ENCODE measurements at places on chromosomes 4 and X. TPM values are rescaled to one million over a fixed set of nuclear protein-coding genes. Genes with fewer than 3 reads are reported as not detected.

DNA sequence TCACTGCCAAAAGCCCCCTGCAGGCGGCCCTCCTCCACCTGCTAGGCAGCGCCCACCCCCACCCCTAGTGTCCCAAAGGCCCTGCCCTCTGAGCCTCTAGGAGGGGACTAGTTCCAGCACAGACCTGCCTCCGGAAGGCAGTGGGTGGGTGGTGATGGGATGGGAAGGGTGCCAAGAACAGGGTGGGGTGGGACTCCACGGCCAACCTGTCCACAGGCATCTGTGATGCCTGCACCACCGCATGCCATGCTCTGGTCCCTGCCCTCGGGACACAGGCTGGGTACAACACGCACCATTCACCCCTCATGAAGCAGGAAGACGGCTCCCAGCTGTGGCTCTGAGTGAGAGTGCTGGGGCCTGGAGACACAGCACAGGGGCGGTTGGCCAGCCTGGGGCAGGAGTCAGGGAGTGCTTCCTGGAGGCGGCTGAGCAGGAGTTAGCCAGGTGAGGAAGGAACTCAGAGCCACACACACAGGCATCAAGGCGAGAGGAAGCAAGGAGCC is 243.1 kb upstream of the PSAPL1 start:
- DNase-seq: no peak

The GPRASP3 gene
- 10.7 TPM for total RNA-seq

The SLITRK2 gene
- total RNA-seq: 0.74 TPM

- no peak for DNase-seq
Observed at GRCh38 chrX:130704053-130705038, 198.7 kb downstream of the ENOX2 start.

DNA sequence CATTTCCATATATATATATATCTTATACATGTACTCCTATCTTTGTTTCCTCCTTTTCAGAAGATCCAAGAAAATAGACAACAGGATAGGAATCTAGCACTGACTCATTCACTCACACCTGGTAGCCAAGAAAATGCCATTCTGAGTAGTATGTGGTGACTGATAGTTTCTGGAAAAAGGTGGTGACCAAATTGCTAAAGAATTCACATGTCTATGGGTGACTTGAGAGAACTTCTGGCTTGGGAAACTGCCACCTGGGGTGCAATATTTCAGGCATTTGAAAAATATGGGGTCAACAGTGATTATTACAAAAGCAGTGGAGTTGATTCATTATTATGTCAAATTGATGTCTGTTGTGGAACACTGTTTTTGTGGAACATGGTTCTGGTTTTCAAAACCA is 605.1 kb downstream of the PCDH18 start:
- DNase-seq: no peak

DNA sequence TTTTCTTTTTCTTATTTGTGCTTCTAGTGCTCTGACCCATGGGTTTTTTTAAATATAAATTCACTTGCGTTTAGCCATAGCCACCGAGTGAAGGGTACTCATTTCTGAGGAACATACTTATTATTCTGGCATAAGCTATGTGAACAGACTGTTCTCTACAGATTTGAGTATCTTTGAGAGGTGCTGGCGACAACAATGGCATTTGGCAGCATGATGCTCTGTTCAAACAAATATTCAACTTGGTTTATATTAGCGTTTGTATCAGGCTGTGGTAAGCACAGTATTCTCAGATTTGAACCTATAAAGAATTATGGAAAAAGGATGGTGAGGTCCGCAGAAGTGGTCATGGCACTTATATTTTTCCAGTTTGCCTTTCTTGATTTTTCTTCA is 108.7 kb upstream of the LIMCH1 start:
- DNase-seq: no peak

The CLCN3 gene
- 45.1 TPM for total RNA-seq

DNA sequence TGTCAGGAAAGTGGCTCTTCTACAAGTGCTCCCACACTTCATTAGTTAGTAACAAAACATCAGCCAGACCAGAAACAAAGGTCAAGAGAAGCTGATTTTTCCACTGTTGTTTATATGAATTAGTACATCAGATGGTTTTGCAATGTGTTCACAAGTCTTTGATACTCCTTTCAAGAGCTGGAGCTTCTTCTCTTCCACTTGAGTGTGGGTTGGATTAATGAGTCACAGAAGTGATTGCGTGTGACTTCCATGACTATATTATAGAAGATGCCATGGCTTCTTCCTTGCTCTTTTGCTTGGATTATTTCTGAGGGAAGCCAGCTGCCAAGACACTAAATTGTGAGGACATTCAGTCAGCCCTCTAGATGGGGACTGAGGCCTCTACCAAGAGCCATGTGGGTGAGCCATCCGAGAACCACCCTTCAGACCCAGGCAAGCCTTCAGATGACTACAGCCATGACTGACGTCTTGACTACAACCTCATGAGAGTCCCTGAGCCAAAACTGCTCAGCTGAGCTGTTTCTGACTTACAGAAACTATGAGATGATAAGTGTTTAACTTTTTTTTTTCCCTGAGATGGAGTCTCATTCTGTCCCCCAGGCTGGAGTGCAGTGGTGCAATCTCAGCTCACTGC is 18.1 kb downstream of the SOWAHB start:
- DNase-seq: no peak

The FGF13 gene
- total RNA-seq: 3.9 TPM

GRCh38 chr4:128538111-128538882 is 250.7 kb upstream of the PGRMC2 start:
- DNase-seq: no peak

DNA sequence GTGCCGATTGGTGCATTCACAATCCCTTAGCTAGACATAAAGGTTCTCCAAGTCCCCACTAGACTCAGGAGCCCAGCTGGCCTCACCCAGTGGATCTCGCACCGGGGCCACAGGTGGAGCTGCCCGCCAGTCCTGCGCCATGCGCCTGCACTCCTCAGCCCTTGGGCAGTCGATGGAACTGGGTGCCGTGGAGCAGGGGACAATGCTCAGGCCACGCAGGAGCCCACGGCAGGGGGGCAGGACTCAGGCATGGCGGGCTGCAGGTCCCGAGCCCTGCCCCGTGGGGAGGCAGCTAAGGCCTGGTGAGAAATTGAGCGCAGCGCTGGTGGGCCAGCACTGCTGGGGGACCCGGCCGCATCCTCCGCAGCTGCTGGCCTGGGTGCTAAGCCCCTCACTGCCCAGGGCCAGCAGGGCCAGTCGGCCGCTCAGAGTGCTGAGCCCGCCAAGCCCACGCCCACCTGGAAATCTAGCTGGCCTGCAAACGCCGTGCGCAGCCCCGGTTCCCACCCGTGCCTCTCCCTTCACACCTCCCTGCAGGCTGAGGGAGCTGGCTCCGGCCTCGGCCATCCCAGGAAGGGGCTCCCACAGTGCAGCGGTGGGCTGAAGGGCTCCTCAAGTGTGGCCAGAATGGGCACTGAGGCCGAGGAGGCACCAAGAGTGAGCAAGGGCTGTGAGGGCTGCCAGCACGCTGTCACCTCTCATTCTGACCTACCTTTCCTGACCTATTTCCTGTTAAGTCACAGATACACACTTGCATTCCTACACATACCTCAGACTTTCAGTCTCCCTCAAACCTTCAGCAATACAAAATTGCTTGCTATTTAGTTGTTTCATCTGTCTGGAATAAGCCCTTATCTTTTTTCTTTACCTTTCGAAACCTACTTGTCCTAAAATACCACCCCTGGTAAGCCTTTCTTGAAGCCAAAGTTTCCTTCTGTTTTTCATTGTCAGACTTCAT is 20.7 kb downstream of the UBE2K start:
- no peak for DNase-seq

The AWAT2 gene
- not detected for total RNA-seq

The SMIM31 gene
- not detected for total RNA-seq

- DNase-seq: no peak
Observed at GRCh38 chrX:129793604-129794191, 13.9 kb downstream of the SASH3 start.

DNA sequence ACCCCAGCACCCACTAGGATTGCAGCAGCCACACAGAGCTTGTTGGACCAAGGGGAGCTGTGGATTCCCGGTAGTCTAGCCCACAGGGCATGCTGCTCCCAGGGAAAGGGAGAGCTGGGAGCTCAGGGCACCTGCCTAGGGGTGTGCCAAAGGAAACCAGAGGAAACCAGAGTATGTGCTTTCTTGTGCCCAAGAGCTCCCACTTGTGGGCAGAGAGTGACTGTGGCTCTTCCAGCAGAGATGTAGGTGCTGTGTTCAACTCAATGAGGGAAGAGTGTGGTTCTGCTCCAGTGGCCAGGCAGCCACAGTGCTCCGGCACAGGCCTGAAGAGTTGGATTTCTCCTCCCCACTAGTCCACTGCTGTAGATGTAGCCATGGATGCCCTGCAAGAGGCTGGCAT is 1050.0 kb upstream of the INTU start:
- DNase-seq: no peak

DNA sequence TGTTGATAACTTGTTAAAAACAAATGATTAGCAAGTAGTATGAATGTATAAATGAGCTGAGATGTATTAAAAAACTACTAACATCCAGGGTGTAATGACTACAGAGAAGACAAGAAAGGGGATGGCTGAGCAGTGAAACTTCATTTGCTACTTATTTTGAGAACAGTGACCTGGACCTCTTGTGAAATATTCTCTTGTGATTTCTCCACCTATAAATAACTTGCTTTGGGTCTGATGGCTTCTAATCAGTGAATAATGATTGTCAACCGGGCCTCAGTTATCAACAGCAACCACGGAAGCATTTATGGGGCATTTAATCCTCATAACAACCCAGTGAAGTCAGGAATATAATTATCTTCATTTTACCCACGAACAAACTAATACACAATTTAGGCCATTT is 154.2 kb upstream of the HAND2 start:
- DNase-seq: no peak

The LINC00632 gene
- 398 TPM for total RNA-seq

The ARMCX2 gene
- 50.0 TPM for total RNA-seq

DNA sequence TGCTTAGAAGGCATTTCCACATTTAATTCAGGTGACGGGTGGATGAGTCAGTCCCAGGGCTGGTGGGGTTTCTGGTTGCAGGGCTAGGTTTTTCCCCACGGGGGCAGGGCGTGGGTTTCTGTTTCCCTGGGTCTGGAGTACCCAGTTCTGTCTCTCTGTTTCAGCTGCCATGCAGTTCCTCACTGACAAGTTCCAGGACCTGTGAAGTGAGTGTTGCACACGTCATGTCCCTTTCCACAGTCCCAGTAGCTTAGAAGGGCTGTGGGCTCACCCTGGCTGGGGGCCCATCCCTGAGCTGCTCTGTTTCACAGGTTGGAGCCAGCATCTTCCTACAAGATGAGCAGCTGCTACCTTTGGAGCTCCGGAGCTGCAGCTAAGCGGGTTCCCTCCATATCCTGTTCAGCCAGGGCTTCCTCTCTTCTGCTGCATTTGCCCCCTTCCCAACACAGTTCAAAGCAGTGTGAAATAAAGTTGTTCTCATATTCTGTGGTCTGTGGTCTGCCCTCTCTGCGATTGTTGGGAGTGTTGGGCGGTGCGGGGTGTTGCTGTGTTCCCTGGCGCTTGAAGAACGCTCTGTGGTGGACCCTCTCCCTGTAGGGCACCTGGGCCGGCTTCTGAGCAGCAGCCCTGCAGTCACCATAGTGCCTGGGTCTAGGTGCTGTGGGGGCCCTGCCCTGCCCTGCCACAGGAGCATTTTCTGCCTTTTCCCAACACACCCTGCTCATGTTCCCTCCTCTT is 3.9 kb downstream of the LOC101059915 start:
- no peak for DNase-seq

DNA sequence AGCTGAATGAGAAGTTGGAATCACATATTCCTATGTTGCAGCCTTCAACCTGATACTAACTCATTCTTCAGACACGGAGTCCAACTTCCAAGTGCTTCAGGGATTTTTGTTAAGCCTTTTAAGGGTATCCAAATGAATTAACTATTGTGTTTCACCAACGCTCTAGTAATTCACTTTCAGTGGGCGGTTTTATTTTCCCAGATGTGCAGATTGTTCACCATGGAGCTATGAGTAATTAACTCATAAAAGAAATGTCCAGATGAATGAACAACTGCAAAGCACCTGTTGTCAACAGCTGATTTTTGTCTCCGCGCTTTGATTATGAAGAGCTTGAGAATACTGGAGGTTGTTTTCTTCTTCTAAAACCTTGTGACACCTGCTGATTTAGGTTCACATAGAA is 187.6 kb downstream of the CBR4 start:
- no peak for DNase-seq

The CSAG2 gene
- not detected for total RNA-seq

DNA sequence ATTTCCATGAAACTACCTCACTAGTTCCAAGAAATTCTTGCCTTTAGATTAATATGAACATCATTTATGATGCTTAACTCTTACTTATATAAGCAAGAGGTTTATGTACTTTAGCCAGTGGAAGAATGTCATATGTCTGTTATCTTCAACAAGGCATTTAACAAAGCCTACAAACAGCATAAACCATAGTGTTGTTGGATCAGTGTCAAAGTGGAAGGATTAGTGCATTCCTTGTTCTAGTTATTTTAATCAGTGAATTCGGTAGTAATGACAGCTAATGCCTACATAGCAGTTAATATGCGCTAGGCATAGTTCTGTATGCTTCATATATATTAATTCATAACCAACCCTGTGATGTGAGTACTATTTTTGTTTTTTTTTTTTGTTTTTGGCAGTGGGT is 3.1 kb downstream of the PI4K2B start:
- no peak for DNase-seq

The RASL11B gene
- 12.7 TPM for total RNA-seq

DNA sequence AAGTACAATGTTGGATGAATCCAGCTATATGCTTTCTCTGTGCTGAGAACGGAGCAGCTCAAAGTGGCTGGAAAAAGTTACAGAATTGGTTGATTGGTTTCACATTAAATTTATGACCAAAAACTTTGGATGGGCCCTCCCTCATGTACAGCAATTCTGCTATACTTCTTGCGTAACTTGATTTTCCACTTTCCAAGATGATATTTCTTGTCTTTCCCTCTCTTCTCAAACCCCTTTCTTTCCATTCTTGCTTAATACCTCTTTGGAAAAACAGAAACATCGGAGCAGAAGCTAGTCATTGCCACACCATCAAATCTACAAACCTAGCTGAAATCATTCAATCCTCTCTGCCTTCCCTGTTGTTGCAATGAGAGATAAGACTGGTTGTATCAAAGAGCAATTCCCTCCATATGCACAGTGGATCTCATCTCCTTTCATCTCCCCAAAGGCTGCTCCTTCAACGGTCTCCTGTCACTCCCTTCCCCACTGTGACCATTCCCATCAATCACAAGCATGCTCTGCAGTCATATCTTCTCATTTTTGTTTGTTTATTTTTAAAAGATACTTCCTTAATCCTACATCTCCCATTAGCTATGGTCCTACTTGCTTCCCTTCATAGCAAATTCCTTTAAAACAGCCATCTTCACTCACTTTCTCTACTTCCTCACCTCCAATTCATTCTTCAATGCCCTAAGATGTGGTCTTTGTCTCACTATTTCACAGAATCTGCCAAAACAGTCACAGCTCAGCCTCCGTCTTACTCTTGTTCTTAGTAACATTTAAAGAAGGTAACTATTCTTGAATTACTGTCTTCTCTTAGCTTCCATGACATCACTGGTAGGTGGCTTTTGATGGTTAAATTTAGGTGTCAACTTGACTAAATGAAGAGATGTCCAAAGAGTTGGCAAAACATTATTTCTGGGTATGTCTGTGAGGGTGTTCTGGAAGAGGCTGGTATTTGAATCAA is 145.5 kb downstream of the FAM13A start:
- no peak for DNase-seq

GRCh38 chr4:100576570-100576969 is 58.7 kb upstream of the EMCN start:
- DNase-seq: no peak

All from right cardiac atrium (tissue), 5 donors.